ENCODE measurements at places on chromosomes 4 and X.

GRCh38 chr4:10366628-10367027 lies 90.6 kb downstream of the ZNF518B start:
- no peak for DNase-seq

- no peak for DNase-seq
Observed at GRCh38 chr4:42390622-42391354, 6.5 kb upstream of the SHISA3 start.

DNA sequence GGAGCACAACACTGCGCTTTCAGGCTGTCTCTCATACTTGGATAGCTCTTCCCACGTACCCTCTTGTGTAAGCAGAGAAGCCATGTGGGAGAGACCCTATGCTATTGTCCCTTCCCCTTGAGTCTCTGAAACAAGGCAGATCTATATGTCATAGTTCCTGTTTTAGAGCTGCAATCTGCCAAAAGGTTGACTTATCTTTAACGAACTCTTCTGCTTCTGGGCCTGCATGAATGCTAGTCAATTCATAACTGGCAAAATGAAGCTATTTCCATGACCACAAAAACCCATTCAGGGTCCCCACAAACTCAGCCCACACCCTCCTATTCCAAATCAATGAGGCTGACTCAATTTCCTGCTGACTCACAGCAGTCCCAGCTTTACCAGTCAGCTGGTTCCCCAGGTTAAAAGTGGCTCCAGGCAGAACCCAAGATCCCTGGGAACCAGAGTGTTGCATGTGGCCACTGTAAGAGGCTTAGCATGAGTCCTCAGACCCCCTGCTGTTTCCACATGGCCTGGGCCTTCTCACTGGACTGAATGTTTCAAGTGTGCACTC lies 25.3 kb upstream of the SOD3 start:
- DNase-seq, result no peak

GRCh38 chr4:57550198-57550597 lies 440.0 kb upstream of the IGFBP7 start:
- no peak for DNase-seq

- DNase-seq, result no peak
Observed at GRCh38 chr4:92381616-92382015, 77.8 kb downstream of the GRID2 start.

- DNase-seq, result no peak
Observed at GRCh38 chr4:21778702-21779101, 169.9 kb downstream of the KCNIP4 start.

- DNase-seq, result no peak
Observed at GRCh38 chrX:123358457-123358856, 174.4 kb downstream of the GRIA3 start.

DNA sequence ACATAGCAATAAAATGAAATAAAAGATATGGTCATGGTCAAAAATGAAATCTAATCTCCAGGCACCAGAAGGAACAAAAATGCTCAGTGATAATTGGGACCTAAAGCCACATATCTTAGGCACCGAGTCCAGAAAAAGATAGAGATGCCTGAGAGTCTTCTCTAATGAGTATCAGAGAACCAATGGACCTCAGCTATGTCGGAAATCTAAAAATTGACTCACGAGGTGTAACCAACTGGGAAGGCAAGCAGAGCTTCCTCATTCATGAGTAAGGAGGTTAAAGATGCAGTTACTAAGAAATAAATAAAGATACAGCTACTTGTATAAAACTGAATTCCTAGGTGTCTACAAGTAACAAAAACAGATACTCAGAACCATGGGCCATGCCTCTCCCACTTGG lies 72.1 kb downstream of the KLHL34 start:
- no peak for DNase-seq

DNA sequence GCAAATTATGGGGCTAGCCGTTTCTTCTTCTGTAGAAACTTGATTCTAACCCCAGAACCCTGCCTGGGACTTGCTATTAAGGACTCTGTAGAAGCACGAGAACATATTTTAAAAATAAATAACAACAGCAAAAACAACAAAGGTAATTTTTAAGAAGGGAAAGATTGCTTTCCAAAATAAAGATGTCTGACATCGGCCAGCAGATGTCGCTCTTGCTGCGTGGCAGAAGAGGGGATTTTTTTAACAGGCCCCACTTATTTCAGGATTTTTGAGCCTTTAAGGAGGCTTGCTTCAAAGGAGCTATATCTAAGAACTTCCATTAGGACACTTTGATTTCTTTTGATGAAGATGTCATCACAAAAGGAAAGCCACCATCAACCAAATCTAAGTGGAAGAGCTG lies 62.8 kb upstream of the EGFL6 start:
- peak; percentile 32 for DNase-seq

DNA sequence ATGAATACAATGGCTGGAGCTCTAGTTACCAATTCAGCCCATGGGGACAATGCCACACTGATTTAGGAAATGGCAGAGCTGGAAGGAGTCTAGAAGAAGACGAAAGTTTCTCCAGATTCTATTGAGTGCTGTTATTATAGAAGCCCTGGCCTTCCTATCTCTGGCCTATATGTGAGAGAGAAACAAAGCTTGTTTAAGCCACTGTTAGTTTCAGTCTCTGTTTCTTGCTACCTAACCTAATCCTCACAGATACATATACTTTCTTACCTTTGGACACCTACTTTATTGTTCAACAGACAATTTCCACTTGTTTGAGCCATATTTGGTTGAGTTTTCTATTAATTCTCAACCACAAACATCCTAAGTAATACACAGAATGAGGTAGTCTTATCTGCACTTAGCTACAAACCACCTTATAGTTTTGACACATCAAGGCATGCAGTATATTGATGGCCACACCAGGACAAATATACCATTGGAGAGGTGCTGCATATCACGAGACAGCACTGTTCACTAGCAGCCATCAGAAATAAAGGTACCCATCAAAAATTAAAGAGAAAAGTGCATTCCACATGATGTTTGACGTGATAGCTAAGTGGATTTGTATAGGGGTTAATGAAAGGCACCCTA lies 190.2 kb downstream of the SMIM20 start:
- no peak for DNase-seq

DNA sequence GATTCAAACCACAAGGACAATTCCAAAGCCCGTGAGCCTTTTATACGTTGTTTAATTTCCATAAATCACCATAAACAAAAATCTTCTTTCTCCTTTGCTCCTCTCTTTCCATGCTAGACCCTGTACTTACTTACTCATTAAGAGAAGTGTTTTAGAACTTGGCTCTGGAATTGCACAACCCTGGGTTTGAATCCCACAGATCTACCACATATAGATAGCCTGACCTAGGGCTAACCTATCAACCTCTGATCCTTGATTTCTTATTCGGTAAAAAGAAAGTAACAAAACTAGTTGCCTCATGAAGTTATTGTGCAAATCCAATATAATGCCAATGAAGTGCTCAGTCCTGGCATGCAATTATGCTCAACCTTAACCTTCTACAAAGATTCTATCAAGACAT lies 68.8 kb downstream of the ZAR1 start:
- no peak for DNase-seq

DNA sequence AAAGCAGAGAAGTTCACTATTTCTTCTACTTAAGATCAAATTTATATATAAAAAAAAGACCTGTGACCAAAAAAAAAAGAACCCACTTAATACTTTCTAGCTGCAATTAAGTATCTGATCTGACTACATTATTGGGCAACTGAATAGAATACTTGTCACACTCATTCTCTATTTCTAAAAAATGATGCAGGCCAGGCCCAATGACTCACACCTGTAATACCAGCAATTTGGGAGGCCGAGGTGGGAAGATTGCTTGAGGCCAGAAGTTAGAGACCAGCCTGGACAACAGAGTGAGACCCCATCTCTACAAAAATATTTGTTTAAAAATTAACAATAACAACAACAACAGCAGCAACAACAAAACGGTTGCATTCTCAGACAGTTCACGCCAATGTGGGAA lies 108.8 kb upstream of the BMP2K start:
- no peak for DNase-seq

Data from stimulated activated CD8-positive, alpha-beta memory T cell treated with anti-CD3 and anti-CD28 coated beads, Interleukin-2, amount 100 ng/mL, for 1 hour (primary cell).